ENCODE measurements at places on chromosomes 5 and 9.

DNA sequence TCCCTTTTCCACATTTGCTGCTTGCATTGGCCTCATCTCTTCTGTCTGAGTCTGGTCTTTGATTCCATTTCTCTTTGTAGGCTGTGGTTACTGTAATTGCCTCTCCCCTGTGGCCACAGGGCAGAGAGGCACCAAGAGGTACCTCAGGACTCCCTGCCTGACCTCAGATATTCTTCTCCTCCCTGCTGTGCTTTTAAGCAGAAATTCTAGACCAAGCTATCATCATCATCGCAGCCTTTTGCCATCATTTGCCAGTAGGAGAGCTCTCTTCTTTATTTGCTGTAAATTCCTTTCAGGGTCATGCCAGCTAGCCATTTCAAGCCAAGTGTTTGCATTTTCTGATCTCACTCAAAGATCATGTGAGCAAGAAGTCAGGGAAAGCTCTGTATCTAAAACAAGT lies 369.6 kb downstream of the ICE1 start:
- no peak for DNase-seq

- DNase-seq, result peak; percentile 36
Measured at GRCh38 chr5:156922207-156922792, 40.7 kb downstream of the TIMD4 start.

GRCh38 chr5:164748861-164749260 lies 1243.4 kb downstream of the MAT2B start:
- no peak for DNase-seq

- DNase-seq, result no peak
Measured at GRCh38 chr5:143685246-143685815, 126.6 kb upstream of the HMHB1 start.

- DNase-seq, result no peak
Measured at GRCh38 chr5:73278693-73279092, 105.7 kb downstream of the TMEM174 start.

- no peak for DNase-seq
Measured at GRCh38 chr9:136829981-136830885, 12.0 kb upstream of the AJM1 start.
